Right lung (tissue), 10 donors: ENCODE measurements at places on chromosomes 5 and 9.

GRCh38 chr5:166365164-166365563 lies 1926.3 kb upstream of the WWC1 start:
- DNase-seq: no peak

GRCh38 chr5:172775326-172776234 lies 4.6 kb upstream of the DUSP1 start:
- no peak for DNase-seq

- no peak for DNase-seq
These were observed 181.2 kb downstream of the PIK3R1 start for GRCh38 chr5:68396722-68397121.

DNA sequence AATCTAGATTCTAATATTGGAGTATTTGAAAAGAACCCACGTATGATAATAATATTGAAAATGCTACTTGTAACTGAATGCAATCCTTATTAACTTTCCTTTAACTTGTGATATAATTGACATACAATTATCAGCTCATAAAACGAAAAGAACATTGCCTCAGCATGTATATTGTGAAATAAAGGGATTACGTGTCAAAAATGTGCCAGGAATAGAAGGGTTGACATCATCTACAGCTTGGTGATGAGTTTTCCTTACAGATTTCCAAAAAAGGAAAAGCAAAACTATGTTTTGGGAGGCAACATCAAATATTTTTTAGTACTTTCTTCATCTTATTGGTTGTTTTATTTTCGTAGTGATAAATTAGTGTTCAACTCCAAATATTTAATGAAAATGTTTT lies 266.0 kb upstream of the PTGER4 start:
- DNase-seq: peak; percentile 23

DNA sequence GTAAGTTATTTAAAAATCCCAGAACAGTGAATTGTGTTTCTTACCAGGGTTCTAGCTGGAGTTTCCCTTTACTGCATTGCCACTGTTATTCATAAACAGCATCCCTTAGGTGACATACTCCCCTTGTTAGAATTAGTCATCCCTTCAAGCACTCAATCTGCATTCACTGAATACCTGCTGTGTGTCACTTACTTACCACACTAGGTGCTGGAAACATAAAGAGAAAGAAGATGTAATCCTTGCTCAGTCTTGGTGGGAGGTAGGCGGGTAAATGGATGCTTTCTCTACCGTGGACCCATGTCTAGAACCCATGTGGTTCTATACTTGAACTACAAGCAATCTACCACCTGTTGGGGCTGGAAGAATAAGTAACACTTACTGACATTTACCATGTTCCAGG lies 371.6 kb downstream of the KDM4C start:
- DNase-seq: no peak

GRCh38 chr9:3585606-3586005 lies 59.8 kb upstream of the RFX3 start:
- no peak for DNase-seq

GRCh38 chr5:81878333-81878732 lies 93.5 kb upstream of the ATG10 start:
- no peak for DNase-seq

- no peak for DNase-seq
These were observed 115.6 kb upstream of the RETREG1 start for GRCh38 chr5:16732356-16732755.

DNA sequence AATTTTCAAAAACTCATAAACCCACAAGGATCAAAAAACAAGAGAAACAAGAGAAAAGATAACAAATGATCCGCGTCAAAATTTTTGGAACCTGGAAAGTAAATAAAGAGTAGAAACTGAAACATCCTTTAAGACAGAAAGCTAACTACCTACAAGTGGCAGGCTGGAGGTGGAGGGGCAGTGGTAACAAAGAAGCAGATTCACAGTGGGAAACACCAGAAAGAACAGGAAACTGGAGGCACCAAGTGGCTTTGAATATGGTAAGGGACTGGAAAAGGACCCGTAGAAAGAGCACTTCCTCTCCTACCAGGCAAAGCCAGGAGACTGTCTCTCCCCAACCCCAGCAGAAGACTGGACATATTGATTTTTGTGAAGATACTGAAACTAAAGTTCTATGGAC lies 100.6 kb upstream of the TARS1 start:
- DNase-seq: no peak

GRCh38 chr9:128081056-128081455 lies 13.0 kb downstream of the SLC25A25 start:
- peak; percentile 85 for DNase-seq

DNA sequence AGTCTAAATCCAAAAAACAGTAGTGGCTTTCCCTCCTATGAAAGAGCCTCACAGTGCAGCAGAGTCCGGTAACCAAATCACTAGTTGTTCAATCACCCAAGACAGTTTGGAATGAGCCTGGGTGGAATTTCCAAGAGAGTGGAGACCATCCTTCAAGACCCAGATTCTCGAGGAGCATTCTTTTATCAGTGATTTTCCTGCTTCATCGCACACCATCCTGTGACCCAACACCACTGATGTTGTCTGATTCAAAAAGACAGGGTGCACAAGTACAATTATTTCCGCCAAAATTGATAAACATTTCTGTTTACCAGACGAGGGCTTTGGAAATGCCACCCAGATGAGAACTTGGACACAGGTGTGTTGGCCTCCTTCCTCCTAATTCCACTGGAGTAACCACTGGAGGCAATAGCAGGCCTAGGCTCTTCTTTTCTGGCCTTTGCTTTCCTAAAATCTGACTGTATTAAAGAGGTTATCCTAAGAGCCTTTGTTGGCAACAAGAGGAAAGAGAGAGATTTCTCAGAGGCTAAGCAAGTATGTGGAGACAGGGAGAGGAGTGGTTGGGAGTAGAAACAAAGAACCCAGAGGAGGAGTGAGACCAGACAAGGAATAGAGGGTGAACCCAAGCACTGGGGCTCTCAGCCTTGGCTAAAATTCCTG lies 56.3 kb upstream of the S1PR3 start:
- DNase-seq: no peak

DNA sequence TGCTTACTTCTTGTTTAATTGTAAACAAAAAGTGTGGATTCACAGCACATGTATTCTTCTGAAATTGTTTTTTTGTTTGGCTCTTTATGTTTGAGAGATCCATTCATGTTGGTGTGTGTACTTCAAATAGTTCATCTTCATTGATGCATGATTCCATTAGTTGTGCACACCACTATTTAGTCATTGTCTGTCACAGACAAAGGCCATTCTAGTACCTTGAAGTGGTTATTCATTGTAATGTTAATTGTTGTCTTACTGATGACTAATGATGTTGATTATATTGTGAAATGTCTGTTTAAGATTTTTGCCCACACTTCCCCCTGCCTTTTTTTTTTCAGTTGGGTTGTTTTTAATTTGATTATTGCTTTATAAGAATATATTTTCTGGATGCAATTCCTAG lies 391.3 kb downstream of the DIRAS2 start:
- no peak for DNase-seq

DNA sequence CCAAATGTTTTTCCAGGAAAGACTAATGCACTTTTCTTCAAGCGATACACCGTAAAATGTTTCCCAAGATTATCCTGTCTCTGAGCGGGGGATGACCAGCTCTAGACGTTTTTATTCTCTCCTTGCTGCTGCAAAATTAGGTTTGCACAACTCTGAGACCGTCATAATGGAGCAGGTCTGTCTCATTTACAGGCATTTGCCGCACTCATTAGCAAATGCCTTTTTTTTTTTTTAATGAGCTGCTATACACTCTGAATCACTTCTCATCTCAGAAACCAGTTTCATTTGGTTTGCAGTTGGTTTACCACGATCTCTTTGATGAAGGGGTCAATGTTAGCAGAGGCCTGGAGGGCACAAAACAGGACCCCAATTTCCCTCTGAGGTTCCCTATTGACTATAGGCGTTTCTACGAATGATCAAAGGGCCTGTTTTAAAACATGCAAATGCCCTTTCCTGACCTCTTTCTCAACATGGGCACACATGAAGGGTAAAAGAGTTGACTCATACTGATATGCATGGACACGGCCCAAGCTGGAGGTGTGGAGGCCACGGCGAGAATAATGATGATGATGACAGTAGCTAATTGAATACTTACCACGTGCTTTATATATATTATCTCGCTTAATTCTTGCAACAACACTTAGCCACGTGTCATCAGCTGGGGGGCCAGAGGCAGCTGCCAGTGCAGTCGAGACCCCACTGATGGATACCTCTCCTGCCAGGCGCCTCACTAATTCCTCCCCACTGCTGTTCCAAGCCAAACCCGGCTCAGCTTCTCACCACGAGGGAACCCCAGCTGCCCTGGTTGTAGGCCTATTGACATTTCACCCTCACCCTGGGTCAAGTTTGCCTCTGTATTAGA lies 89.9 kb upstream of the PTCH1 start:
- DNase-seq: no peak

DNA sequence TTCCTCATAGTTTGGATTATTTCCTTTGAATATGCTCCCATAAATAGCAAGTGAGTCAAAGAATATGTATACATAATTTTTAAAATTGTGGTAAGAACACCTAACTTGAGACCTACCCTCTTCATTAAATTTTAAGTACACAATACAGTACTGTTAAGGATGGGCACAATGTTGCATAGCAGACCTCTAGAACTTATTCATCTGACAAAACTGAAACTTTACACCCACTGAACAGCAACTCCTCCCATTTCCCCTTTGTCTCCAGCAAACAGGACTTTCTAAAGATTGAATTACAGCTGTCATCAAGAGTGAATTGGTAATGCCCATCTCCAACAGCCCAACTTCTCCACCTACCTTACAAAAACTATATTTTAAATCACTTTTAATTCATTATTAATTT lies 388.9 kb downstream of the HTR1A start:
- DNase-seq: no peak

GRCh38 chr9:135512904-135513303 lies 8.3 kb upstream of the LCN1 start:
- DNase-seq: no peak

DNA sequence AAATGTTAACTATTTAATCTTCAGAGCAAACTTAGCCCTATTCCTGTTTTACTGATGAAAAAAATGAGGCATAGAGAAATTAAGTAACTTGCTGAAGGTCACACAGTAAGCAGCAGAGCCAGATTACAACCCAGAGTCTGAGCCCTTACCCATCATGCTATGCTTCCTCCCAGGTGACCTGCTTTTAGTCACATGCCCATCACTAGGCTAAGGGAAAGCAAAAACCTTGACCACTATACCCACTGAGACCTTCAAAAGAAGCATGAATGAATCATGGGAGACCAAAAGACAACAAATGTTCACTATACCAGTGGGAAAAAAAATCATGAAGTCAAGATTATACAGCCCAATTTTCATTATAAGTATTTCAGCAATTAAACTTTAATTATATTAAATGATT lies 5.3 kb upstream of the HAUS6 start:
- no peak for DNase-seq
